ENCODE measurements at places on chromosomes 7 and 10. TPM values are rescaled to one million over a fixed set of nuclear protein-coding genes. Genes with fewer than 3 reads are reported as not detected.

Gene BPGM
- 32.2 TPM for total RNA-seq

Gene FAM237B
- not detected for total RNA-seq

Gene MINDY4
- 5.1 TPM for total RNA-seq

GRCh38 chr10:109939315-109939961 lies 16.1 kb upstream of the XPNPEP1 start:
- no peak for DNase-seq

DNA sequence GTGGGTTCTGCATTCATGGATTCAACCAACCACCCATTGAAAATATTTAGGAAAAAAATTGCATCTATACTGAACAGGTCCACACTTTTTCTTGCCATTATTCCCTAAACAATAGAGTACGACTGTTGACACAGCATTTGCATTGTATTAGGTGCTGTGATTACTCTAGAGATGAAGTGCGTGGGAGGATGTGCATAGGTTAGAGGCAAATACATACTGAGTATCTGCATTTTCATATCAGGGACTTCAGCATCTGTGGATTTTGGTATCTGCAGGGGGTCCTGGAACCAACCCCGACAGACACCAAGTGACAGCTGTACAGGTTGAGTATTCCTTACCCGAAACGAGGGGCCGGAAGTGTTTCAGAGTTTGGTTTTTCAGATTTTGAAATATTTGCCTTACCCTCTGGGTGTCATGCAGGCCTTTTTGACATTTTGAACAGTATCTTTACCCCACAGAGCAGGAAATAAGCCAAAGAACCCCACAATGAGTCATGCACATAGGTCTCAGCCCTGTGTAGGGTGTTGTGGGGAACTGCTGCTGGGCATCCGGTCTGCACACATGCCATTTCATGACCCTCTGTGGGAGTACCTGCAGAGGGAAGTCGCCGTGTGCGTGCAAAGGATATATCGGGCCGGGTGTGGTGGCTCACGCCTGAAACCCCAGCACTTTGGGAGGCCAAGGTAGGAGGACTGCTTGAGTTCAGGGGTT lies 14.5 kb downstream of the NUDT5 start:
- DNase-seq: peak; percentile 43

GRCh38 chr7:118844748-118845147 lies 620.2 kb downstream of the ANKRD7 start:
- DNase-seq: no peak

DNA sequence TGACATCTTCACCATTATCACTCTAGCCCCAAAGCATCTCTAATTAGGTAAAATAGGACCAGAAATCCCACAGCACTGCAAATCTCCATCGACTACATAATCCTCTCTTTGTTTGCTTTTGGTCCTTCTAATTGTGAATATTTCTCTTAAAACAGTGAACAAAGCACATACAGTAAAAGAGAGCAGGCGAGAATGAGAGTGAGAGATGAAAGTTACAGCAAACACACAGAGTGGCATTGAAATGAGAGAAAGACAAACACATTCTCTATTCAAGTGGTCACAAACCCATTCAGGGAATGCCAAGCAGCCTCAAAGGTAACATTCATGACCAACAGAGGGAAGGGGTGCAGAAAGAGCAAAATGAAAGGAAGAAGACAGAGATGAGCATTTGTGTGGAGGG lies 109.8 kb upstream of the PTN start:
- no peak for DNase-seq

GRCh38 chr7:21338728-21339164 lies 89.1 kb upstream of the SP4 start:
- DNase-seq: no peak
